ENCODE measurements at places on chromosomes 12 and 14.

DNA sequence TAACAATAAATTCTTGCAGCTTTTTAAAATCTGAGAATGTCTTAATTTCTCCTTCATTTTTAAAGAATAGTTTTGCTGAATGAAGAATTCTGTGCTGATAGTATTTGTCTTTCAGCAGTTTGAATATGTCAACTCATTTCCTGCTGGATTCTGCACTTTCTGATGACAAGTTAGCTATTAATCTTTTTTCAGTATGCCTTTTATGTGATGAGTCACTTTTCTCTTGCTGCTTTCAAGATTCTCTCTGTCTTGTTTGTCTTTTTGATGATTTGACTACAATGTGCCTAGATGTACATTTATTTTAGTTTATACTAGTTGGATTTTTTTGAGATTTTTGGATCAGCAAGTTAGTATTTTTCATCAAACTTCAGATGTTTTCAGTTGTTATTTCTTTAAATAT lies 87.9 kb upstream of the AVPR1A start:
- DNase-seq = no peak

- DNase-seq = no peak
These were observed 24.9 kb downstream of the RIN3 start for GRCh38 chr14:92538412-92538985.

- DNase-seq = no peak
These were observed 2.9 kb downstream of the FBXO34 start for GRCh38 chr14:55274146-55274545.

- DNase-seq = peak; percentile 16
These were observed 874 bp upstream of the RNU6-8 start for GRCh38 chr14:32203928-32204357.

DNA sequence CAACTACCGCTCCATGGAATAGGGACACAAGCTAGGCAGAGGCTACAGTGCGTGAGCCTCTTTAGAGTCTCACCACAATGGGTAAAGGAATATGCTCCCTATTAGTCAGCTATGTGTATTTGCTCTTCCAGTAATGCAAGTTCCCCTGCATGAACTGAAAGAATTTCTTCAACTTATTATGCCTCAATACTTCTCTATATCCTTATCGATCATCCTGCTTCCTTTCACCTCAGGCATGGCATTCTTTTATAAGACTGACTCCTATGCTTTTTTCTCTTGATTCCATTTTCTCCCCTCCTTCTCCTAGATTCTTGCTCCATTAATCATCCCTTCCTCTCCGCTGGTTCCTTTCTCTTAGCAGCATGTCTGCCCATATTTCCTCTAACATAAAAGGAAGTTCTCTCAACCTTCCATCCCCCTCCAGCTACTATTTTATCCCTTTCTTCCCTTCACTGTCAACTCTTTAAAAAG lies 94.5 kb upstream of the CPM start:
- no peak for DNase-seq

DNA sequence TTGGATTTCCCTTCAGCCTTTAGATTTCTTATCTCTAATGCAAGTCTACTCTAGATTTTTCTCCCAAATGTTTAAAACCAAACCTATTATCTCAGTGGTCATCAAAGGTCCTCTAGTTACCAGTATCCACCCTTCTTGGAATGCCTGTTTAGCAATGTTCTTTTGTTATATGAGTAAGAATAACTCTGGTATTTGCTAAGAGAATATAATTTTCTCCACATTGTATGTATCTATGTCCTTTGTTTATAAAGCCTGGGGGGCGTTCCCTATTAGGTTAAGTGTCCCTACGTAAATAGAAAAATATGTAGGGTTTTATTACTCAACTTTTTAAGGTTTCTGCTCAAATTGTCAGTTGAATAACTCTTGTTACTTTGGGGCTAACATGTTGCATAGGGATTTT lies 27.3 kb downstream of the PPM1A start:
- DNase-seq = no peak

- DNase-seq = no peak
These were observed 313.2 kb downstream of the ATP23 start for GRCh38 chr12:58254463-58255100.

DNA sequence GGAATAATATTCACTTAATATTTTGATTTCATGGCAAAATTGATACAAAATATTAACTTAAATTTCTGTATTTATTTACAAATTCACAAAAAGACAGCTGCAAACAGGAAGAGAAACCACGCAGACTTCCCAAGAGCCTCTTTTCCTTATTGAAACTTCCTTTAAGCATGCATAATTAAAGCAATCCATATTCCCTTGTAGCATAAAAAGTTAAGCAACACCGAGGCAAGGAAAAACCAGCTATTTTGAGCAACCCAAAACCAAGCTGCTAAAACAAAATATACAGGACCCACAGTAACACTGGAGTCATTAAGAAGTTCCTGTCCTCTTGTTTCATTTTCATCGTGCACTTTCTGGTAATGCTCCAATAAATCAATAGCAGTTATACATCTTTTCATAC lies 58.0 kb downstream of the EEA1 start:
- DNase-seq = no peak

GRCh38 chr12:48758186-48758585 lies 30.7 kb downstream of the ADCY6 start:
- DNase-seq = no peak

GRCh38 chr12:9334041-9334692 lies 126.0 kb upstream of the PZP start:
- DNase-seq = no peak

DNA sequence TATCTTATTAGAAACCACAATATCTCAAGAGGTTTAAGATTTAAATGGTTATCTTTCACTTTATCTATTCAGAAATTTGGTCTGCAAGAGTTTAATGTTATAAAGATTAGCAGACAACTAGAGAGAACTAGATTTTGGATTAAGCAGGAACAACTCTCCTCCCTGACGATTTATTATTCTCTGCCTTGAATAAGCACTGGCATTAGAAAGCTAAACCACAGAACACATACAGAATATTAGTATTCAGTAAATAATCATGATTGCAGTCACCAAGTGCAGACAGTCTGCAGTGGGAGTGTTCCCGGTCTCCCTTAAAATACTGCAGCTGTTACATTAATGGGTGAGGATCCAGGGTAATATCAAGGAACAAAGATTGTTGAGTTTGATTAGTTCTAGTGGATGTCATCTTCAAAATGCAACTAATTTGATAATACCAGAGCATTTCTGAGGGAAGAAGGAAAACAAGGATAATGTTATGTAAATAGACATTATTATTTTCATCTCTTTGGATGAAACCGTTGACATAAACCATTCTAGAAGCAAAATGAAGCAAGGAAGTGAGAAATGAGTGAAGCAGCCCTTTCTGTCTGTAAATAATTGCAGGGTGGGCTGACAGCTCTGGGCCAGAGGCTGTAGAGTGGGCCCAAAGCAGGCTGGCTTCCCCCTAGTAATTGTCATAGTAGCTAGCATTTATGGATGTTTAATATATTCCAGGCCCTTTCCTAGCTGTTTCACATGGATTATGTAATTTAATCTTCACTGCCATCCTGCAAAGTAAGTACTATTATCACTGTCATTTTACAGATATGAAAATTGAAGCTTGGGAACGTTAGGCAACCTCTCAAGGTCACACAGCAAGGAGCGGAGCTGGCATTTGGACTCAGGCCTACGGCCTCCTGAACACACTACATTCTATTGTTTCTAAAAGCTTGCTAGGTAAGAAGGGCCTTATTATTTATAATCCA lies 79.4 kb downstream of the DYRK2 start:
- no peak for DNase-seq

DNA sequence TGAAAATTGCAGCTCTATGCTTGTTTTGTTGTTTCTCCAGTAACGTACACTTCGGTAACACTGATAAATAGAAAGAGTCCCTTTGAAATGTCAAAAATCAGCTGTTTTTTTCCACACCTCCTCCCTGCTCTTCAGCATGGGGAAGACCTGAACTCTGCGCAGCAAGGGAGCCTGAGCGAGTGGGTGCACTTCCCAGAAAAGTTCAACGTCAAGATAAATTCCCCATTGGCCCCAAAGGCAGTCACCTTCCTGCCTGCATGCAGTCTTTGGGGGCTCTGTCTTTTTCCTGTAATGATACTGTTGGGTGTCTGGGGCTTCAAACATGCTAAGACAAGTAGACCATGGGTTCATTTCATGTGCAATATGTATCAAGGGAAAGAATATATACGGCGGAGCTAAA lies 8.8 kb upstream of the FOXG1 start:
- DNase-seq = no peak

DNA sequence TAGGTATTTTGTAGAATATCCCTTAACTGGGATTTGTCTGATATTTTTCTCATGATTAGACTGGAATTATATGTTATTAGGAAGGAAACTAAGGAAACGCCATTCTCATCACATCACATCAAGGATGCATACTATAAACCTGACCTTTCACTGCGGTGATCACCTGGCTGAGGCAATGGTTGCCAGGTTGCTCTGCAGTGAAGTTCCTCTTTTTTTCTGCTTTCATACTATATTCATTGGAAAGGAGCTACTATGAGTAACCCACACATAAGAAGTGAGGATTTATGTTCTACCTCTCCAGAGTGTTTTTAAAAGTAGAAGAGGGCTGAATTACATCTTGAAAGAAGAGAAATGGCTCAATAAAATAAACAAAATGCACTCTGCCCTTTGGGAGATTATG lies 31.0 kb upstream of the GRIP1 start:
- no peak for DNase-seq

DNA sequence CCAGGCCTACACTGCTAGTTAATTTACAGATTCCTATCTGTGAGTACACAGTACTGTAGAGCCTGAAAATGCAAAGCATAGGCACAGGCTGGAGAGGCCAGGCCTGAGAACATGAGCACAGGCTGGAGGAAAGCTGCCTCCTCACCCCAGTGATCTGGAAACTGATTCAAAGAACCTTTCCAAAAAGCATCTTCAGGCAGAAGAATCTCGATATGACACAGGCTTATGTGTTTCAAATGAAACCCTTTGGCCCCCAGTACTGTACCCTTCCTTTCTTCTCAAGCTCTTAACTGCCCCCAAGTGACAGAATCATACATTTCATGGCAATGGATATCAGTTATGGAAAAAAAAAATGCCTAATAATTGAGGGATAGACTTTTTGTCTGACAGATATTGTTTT lies 122.0 kb downstream of the KCNC2 start:
- DNase-seq = no peak

- DNase-seq = no peak
These were observed 19.5 kb downstream of the TAMALIN start for GRCh38 chr12:52026263-52026662.

DNA sequence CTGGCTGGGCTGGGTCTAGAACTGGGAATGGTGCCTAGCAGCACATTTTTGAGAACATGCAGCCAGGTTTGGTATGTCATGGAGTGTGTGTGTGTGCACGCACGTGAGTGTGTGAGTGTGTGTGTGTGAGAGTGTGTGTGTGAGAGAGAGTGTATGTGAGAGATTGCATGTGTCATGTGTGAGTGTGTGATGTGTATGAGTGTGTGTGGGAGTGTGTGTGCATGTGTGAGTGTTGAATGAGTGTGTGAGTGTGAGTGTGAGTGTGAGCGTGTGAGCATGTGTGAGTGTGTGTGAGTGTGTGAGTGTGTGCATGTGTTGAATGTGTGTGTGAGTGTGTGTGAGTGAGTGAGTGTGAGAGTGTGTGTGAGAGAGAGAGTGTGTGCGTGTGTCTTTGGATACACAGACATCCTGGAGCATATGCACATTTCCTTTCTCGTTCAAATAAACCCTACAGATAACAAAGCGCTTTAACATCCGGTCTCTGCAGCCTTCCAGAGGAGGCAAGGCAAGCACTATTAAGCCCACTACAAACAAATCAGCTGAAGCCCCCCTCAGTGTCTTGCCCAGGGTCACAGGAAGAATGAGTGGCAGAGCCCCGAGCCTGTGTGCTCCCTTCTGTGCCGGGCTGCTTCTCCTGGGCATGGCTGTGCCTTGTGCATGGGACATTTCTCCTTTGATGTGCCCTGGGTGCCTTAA lies 108.7 kb upstream of the ETV6 start:
- DNase-seq = no peak

- DNase-seq = peak; percentile 32
These were observed 185.6 kb upstream of the ARID2 start for GRCh38 chr12:45543887-45544286.

DNA sequence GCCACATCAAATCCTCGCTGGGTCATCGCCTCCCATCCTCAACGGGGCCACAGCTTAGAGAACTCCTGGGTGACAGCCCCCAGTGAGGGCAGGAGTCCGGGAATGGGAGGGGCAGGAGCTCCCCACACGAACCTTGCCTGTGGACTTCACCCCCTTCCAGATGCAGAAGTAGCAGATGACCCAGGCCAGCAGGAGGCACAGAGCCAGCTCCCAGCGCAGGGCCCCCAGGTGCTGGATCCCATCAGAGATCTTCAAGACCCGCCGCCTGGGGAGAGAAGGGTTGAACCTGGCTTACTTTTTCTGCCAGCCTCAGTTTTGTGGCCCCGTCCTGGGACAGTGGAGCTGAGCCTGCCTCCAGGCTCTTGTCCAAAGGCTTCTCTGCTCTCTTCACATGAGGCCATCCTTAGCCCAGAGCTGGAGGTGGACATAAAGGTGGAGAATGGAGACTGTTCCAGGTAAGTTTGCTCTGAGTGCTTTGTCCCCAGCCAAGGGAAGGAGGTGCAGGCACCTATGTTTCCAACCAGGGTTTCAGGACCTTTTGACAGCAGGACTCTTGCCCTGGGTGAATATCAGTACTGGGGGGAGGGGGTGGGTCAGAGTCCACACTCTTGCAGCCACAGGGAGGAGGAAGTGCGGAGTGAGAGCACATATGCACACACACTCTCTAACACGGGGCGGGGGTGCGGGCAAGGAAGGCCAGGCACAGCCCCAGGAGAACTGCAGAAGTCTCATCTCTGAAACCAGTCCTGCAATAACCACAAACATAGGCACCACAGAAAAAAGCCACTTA lies 23.3 kb upstream of the SLC6A12 start:
- DNase-seq = no peak

- DNase-seq = no peak
These were observed 464.4 kb downstream of the ZFP36L1 start for GRCh38 chr14:68328509-68328908.

DNA sequence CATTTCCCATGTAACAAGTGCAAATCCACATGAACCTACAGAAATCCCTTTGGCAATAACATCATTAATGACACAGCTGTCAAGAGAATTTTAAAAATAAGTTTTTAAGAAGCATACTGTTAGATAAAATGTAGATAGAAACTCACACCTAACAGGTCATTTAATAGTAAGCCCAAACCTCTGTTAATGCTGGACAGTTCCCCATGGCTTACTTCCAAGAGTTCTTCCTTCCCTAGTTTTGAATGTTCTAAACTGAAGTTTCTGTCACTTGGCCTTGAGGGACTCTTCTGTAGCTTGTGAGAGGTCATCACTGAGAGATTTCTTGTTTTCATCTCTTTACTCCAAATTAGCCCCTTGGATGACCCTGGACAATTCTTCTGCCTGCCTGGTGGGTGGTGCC lies 22.7 kb downstream of the OTX2 start:
- DNase-seq = no peak

GRCh38 chr14:39085933-39086332 lies 17.1 kb downstream of the SEC23A start:
- DNase-seq = no peak

GRCh38 chr14:39417014-39417413 lies 15.2 kb downstream of the FBXO33 start:
- DNase-seq = no peak

DNA sequence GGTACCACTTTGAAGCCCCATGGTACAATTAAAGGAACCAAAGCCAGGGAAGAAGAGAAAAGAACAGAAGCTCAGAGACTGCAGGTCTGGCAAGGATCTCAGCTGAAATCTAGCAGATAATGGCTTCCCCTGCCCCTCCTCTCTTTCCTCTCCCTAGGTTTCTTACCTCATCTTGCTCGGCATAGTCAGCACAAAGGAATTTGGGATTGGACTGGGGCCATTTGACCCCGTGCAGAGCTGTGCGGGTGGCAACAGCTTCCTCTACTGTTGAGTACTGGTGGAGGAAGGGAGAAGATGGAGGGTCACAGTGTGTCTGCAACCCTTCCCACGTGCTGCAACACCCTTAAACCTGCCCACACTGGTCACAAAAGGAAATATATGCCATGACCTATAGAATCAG lies 4.7 kb upstream of the CDH24 start:
- DNase-seq = no peak
